ENCODE measurements at places on chromosomes 3 and 15.

DNA sequence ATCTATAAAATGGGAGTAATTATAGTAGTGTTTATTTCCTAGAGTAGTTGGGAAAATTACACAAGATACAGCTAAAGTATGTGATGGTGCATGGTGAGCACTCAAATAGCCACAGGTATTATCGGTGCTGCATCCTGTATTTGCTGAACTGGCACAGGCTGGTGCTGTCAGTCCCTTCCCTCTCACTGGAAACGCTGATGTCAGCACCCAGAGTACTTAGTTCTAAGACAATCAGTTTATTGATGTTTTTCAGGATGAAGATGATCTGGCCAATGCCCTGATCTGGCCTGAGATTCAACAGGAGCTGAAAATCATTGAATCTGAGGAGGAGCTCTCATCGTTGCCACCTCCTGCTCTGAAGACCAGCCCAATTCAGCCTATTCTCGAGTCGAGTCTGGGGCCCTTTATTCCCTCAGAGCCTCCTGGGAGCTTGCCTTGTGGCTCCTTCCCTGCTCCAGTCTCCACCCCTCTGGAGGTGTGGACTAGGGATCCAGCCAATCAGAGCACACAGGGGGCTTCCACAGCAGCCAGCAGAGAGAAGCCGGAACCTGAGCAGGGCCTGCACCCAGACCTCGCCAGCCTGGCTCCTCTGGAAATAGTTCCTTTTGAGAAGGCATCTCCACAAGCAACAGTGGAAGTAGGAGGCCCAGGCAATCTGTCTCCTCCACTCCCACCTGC, 49.7 kb downstream of the TMEM39A start:
- no peak for DNase-seq

GRCh38 chr3:189389346-189389745, 217.6 kb downstream of the TPRG1 start:
- no peak for DNase-seq

- DNase-seq: no peak
Observed at GRCh38 chr3:68631850-68632545, 300.3 kb downstream of the TAFA4 start.

- no peak for DNase-seq
Observed at GRCh38 chr15:75590239-75590638, 11.1 kb upstream of the PTPN9 start.

DNA sequence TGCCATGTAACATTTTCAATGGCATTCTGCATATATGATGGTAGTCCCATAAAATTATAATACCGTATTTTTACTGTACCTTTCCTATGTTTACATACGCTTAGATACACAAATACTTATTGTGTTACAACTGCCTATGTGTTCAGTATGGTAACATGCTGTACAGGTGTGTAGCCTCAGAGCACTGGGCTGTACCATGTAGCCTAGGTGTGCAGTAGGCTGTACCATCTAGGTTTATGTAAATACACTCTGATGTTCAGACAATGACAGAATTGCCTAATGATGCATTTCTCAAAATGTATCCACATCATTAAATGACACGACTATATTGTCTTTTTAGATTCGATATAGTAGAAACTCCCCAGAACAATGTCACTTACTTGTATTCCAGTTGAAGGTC, 22.7 kb downstream of the CD80 start:
- no peak for DNase-seq

GRCh38 chr3:108117241-108117775, 26.5 kb upstream of the CD47 start:
- no peak for DNase-seq

GRCh38 chr3:184135911-184136260, 728 bp downstream of the EIF2B5 start:
- DNase-seq: no peak

DNA sequence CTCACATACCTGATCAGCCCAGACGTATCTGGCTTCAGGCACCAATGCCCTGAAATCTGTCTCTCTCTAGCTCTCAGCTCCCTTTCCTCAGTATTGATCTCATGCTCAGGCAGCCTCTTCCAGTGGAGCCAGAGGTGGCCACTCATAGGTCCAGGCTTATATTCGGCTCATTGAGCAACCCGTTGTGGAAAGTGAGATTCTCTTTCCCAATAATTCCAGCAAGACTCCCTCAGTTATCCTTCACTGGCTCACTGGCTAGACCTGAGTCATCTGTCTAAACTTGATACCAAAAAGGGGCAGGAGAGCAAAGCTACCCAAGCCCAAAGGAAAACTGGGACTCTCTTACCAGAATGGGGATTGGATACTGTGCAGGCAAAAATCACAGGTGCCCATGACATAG, 33.4 kb upstream of the FRMD4B start:
- DNase-seq: no peak

GRCh38 chr3:108292905-108293328, 3.4 kb upstream of the HHLA2 start:
- DNase-seq: no peak

GRCh38 chr3:87706176-87706575, 352.6 kb downstream of the CGGBP1 start:
- no peak for DNase-seq

DNA sequence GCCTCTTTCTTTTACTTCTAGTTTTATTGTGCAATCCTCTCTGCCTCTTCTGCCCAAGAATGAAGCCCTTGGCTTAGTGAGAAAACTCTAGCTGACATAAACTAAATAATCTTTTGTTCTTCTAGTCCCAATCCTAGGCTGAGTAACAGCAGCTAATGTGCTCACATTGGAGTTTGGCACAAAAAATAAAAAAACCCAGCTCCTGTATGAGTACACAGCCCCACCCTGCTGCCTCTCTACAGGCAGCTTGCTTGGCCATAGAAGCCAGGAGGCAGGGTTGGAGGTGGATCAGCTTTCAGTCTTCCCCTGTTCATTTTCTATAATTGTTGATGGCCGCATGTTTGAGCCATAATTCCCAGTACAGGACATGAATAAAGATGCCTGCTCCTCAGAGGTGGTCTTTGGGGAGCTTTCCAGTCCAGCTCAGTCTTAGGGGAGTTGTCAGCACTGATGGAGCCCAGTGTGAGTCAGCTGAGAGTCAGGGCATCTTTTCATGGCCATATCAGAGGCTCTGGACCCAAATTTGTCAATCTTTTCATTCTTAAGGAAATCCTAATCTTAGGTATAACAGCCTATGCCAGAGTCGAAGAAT, 46.7 kb downstream of the RTP1 start:
- DNase-seq: no peak

GRCh38 chr3:129226374-129226773, 23.0 kb upstream of the COPG1 start:
- peak; percentile 48 for DNase-seq

DNA sequence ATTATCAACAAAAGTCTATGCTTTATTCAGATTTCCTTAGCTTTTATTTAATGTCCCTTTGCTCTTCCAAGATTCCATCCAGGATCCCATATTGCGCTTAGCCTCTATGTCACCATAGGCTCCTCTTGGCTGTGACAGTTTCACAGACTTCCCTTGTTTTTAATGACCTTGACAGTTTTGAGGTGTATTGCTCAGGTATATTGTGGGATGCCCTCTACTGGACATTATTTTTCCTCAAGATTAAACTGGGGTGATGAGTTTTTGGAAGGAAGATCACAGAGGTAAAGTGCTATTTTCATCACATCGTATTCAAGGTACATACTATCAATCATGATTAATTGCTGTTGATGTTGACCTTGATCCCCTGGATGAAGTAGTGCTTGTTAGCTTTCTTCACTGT, 99.1 kb upstream of the SMAD3 start:
- DNase-seq: no peak

DNA sequence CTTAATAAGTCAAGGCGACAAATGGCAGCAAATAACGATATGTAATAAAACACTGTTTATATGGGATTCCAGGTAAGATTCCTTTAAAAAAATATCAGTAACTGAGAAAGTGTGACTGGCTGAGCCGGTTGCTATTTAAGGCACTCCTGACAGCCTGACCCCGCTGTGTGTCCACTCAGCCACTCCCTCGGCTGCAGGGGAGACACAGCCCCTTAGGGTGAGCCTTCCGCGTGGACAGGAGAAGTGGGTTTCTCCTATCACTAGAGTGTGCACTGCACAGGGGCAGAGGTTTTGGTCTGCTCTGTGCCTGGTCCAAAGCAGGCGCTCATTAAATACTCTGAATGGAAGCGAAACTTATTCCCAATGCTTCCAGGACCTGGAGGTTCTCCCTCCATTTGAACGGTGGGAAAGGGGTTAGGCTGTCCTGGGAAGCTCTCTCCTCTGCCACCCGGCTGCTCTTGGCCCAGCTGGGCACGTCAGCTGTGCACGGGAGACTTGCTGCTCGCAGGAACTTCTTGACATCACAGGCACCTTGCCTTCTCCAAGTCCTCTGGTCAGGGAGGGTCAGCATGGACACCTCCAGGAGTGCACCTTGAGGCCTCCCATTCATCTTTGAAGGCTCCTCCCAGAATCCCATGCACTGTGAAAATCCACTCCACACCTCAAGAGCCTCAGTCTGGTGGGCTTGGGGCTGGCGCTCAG, 43.3 kb upstream of the SLCO2A1 start:
- DNase-seq: no peak

GRCh38 chr3:107142786-107143575, 234.3 kb upstream of the CCDC54 start:
- peak; percentile 4 for DNase-seq

GRCh38 chr3:154274348-154274747, 49.9 kb downstream of the DHX36 start:
- DNase-seq: no peak

GRCh38 chr3:119408243-119408950, 55.0 kb downstream of the TMEM39A start:
- no peak for DNase-seq

GRCh38 chr3:31848163-31848818, 132.8 kb downstream of the OSBPL10 start:
- DNase-seq: no peak

GRCh38 chr3:39849992-39850715, 40.7 kb downstream of the MYRIP start:
- peak; percentile 20 for DNase-seq

DNA sequence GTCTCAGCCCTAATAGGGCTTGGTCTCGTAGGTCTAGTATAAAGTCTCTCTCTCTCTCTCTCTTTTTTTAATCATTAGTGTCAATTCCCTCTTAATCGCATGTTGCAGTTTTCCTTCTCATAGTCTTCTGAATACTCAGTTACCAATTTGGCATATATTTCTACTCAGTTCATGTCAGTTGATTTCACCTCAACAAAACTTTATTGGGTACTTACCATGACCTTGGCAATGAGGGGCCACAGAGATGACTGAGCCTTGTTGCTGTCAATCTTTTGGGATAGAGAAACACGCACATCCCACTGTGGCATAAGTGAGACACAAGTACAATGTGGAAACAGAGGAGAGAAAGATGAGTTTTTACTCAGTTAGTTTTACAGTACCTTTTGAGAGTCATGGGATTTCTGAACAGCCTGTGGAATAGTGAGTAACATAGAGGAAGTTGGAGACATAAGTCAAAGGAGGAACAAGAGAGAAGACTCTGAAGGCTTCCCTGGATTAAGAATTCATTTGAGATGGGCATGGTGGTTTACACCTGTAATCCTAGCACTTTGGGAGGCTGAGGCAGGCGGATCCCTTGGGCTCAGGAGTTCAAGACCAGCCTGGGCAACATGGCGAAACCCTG, 150.2 kb upstream of the CBLB start:
- DNase-seq: no peak

GRCh38 chr3:108940568-108941263, 13.0 kb downstream of the GUCA1C start:
- DNase-seq: no peak

GRCh38 chr3:66938338-66938963, 59.7 kb upstream of the KBTBD8 start:
- DNase-seq: peak; percentile 40

GRCh38 chr3:149784064-149784704, 8.2 kb downstream of the ANKUB1 start:
- no peak for DNase-seq

- peak; percentile 66 for DNase-seq
Observed at GRCh38 chr3:56468184-56469106, at the start of gene ERC2. Gene ERC2, minus strand, starts transcription at chr3:56468467.

DNA sequence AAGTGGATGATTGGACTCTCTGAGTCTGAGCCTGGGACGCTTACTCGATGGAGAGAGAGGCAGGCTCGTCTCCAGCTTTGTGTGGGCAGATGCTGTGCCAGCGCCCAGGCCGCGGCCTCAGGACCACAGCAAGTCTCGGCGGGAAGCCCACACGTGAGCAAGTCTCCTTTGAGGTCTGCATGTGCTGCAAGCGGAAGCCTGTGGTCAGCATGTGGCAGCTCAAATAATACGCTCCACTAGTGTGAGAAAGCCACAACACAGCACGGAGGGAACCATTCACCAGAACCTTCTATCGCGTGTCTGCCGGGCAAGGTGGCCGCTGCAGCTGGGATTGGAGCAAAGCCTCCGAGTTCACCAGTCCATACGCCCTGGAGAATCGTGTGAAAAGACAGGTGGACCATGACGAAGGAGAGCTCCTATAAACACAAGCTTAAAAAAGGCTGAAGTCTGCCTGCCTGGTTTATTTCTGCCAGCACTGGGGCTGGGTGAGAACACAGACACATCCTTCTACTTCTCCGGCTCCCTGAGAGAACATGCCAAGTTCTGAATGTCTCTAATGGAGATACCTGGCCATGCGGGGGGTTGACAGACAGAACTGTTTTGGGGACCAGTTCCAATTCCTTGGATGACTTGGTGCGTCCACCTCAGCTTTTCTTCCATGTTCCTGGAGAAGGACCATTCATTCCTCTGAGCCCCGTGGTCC, 82.0 kb upstream of the LRIG1 start:
- no peak for DNase-seq

- DNase-seq: no peak
Observed at GRCh38 chr15:73959801-73960200, 32.3 kb downstream of the STOML1 start.

DNA sequence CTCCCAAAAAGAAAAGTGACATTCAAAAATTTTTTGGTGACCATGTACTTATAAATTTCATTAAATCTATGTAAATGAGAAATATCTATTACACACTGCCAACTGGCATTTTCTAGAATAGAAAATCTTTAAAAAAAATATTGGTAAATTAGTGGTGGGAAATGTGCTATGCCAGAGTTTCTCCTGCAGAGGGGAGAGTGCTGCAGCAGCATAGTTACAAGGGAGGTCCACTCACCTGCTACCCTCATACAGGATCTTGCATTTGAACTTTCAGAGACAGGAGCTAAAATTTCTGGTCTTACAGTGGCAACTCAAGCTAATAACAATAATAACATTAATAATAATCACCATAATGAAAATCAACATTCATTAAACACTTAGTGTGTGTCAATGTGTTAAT, 459.6 kb downstream of the NSUN3 start:
- peak; percentile 11 for DNase-seq

DNA sequence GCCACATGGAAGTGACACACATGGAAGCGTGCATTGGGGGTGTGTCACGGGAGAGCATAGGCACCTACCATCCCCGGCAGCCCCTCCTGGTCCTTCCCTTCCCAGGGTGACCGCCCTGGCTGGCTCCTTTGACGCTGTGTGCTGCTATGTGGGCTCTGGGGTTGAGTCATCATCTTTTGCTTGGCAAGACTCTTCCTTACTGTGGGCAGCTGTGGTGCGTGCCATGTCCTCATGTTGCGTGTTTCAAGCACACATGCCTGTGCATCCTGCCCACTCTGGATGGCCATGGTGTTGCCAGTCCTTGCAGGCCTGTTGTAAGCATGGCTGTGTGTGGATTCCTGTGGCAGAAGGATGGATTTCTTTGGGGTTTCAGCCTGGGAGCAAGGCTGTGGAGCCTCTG, 14.0 kb downstream of the PLXNA1 start:
- no peak for DNase-seq

Data from Calu3 (cell line).